NCI-H1436 (cell line): ENCODE measurements at places on chromosomes 7 and 10.

GRCh38 chr7:2510909-2511768, 8.4 kb upstream of the LFNG start:
- DNase-seq = no peak

- DNase-seq = no peak
Observed at GRCh38 chr7:41630741-41631140, 72.1 kb downstream of the INHBA start.

- no peak for DNase-seq
Observed at GRCh38 chr7:107958764-107959526, 44.0 kb downstream of the LAMB1 start.

DNA sequence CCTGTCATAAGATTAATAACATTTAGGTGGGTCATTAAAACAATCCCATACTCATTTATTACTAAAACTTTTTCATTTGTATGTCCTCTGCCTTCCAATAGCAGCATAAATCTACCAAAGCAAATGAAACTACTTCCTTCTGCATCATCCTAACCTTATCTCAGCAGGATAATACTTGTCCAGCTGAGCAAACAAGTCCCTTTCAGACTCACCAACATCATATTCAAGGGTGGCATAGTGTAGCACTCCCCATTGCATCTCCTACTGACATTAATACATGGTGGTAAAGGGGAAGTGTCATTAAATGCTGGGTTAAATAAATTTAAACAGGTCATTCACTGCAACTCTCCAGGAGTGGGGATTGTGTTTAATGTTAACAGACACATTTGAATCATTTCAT, 3.4 kb upstream of the MINDY3 start:
- no peak for DNase-seq

- no peak for DNase-seq
Observed at GRCh38 chr7:151387161-151388006, 22.5 kb downstream of the WDR86 start.

GRCh38 chr10:86952106-86952505, 5.3 kb downstream of the MMRN2 start:
- no peak for DNase-seq

GRCh38 chr7:81949306-81949705, 179.5 kb upstream of the HGF start:
- no peak for DNase-seq

DNA sequence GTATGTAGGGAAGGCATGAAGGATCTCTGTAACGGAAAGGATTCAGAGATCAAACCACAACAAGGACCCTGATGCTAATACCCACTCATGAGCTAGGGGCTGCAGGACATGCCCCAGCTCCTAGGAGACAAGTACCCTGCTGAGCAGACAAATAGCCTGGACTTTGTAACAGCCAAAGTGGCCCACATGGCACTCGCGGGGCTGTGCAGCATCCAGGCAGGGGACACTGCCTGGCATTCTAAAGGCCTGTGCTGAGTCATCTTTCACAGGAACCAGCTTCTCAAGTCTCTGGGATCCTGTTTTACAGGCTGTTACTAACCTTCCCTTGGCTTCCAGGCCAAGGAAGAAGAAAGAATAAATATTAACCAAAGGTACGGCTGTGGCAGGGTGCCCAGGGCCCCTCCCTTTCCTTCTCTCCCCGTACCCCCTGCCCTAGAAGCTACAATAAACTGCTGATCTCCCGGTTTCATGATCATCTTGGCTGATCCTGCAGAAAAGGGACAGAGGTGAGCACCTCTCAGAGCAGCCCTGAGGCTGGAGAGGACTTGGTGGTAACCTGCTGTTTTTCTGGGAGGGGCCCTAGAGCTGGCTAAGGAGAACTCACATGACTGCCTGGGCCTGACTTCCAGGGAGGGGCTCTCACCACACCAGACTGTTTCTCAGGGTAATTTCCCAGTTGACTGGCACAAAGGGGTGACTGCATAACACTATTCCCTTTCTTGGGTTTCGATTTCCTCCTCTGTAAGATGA, 4.2 kb upstream of the RPEL1 start:
- DNase-seq = no peak

- no peak for DNase-seq
Observed at GRCh38 chr10:73759512-73760115, 15.4 kb downstream of the SEC24C start.

GRCh38 chr10:3046981-3047547, 20.3 kb upstream of the PFKP start:
- no peak for DNase-seq
